ENCODE measurements at places on chromosomes 4 and X.

GRCh38 chrX:57641338-57641737, 38.7 kb downstream of the NLRP2B start:
- no peak for DNase-seq

- no peak for DNase-seq
Observed at GRCh38 chrX:152871260-152871659, 26.6 kb upstream of the ZNF185 start.

GRCh38 chrX:99266255-99266654, 1143.8 kb downstream of the PCDH19 start:
- no peak for DNase-seq

GRCh38 chr4:22607382-22607781, 85.4 kb upstream of the GBA3 start:
- DNase-seq, result no peak

DNA sequence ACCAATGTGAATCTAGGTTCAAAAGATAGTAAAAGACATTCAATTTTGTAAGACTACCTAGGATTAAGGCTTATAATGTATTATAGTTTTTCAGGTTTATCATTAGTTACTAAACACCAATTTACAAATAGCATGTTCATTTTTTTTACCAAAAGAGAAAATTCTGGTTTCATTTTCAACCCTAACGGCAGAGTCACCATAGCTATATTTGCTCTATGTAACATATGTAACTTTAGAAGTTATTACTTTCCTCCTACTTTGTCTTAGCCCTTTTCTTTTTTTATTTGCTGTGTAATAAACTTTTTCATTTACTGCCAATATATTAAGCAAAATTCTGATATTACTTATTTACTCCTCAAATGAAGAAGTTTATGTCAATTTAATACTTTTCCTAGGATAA, 639.6 kb downstream of the ARAP2 start:
- DNase-seq, result no peak

Data from NCI-H2171 (cell line).